ENCODE measurements at places on chromosomes 7 and 10. TPM values are rescaled to one million over a fixed set of nuclear protein-coding genes. Genes with fewer than 3 reads are reported as not detected.

The CTAGE4 gene
- 17.4 TPM for total RNA-seq

The EBF3 gene
- total RNA-seq: 0.05 TPM

The CUBN gene
- 0.35 TPM for total RNA-seq

GRCh38 chr7:97623333-97623732 is 108.6 kb upstream of the TAC1 start:
- no peak for DNase-seq

GRCh38 chr7:1566687-1567048 is 3.2 kb downstream of the PSMG3 start:
- no peak for DNase-seq

GRCh38 chr10:44460416-44460815 is 75.5 kb upstream of the CXCL12 start:
- DNase-seq: no peak

Measured in renal cortical epithelial cell (primary cell).